ENCODE measurements at places on chromosomes 5 and 9. TPM values are rescaled to one million over a fixed set of nuclear protein-coding genes. Genes with fewer than 3 reads are reported as not detected.

Gene TMEM38B
- 16.0 TPM for total RNA-seq

Gene SLC6A3
- 0.07 TPM for total RNA-seq

Gene GRIA1
- not detected for total RNA-seq

Gene SLC28A3
- total RNA-seq = not detected

Gene TEK
- total RNA-seq = 0.08 TPM

Gene KIF4B
- not detected for total RNA-seq

Gene MACIR
- total RNA-seq = 19.9 TPM

Gene UGT3A1
- not detected for total RNA-seq

Gene KCTD16
- 0.05 TPM for total RNA-seq

Gene LHX3
- 0.12 TPM for total RNA-seq

Gene CARTPT
- not detected for total RNA-seq

Gene TEX53
- total RNA-seq = not detected

Gene SHISAL2B
- total RNA-seq = not detected

Gene SLC6A7
- not detected for total RNA-seq

Gene CNTLN
- total RNA-seq = 6.1 TPM

Gene TEX48
- not detected for total RNA-seq

Gene GRXCR2
- total RNA-seq = not detected

Gene PLPP1
- 34.6 TPM for total RNA-seq

Gene DRD1
- total RNA-seq = 1.4 TPM

Gene MOB3B
- total RNA-seq = 8.4 TPM

Gene OLFML2A
- total RNA-seq = 18.2 TPM

Gene CCL27
- not detected for total RNA-seq
